ENCODE measurements at places on chromosomes 16 and 17.
A peak's percentile ranks its signal among the peaks of the same experiment; 100 is the strongest.

GRCh38 chr17:29577385-29578211 lies 9.1 kb downstream of the TP53I13 start:
- DNase-seq: peak; percentile 88

DNA sequence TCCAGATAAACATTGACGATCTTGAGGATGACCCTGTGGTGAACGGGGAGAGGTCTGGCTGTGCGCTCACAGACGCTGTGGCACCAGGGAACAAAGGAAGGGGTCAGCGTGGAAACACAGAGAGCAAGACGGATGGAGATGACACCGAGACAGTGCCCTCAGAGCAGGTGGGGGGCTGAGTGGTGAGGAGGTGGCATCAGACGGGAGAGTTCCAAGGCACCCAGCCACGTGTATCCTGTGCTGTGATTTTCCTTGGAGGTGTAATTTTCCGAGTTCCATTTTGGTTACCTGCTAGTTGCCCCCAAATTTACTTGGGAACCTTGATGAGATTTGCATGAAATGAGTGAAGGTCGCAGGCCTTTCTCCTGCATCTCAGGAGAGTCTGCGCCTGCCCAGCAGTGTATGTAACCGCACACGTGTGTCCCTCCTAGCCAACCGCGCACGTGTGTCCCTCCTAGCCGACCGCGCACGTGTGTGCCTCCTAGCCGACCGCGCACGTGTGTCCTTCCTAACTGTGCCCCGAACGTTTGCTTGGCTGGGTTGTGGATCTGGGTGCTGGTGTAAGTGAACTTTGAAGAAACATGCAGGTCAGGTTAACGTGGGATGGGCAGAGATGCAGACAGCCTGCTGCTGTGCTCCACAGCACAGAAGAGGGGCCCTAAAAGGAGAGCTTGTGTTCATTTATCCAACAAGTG lies 10.1 kb downstream of the TCF25 start:
- DNase-seq: no peak

- peak; percentile 27 for DNase-seq
Measured at GRCh38 chr17:46736100-46736499, 82.4 kb downstream of the WNT3 start.

- no peak for DNase-seq
Measured at GRCh38 chr17:37555386-37555785, 53.8 kb downstream of the SYNRG start.

DNA sequence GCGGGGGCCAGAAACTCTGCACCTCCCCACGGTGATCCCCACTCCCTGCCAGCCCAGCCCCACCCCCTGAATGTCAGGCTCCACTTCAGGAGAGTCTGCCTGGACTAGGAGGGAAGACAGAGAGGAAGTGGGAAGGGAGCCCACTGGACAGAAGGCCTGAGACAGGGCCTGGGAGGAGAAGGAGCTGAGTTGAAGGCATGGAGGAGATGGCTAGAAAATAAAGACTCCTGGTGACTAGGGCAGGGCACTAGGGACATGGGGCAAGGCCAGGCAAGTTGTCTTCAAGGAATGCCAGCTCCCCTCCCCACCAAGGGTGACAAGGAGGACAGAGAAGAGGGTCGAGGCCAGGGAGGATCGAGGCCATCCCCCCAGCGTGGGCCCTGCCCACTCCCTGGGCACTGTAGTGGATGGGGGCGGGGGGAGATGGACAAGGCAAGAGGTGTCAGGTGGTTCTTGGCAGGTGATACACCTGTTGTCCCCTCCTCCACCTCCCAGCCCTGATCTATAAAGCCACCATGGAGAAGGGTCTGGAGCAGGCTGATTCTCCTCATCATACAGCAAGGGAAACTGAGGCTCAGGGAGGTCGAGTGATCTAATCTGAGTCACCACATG lies 19.7 kb downstream of the SRCIN1 start:
- DNase-seq: no peak

DNA sequence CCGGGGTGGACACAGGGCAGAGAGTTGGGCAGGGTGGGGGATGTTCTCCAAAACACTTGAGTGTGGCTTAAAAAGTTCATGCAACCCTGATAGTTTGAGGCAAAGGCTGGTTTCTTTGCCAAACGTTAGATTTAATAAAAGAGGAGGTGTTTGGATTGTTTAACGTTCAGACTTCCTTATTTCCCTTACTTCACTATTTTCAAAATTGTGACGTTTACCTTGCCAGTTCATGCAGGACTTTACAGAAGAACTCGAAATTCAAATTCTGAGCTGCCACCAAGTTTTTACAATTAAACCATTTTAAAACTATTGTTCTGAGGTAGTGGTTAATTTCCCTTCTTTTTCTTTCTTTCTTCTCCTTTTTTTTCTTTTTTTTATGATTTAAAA lies 5.5 kb downstream of the SEC14L1 start:
- DNase-seq: no peak

Measured in femur (tissue), 1 donor.